ENCODE measurements at places on chromosomes 1 and 21.
A peak's percentile ranks its signal among the peaks of the same experiment; 100 is the strongest.

DNA sequence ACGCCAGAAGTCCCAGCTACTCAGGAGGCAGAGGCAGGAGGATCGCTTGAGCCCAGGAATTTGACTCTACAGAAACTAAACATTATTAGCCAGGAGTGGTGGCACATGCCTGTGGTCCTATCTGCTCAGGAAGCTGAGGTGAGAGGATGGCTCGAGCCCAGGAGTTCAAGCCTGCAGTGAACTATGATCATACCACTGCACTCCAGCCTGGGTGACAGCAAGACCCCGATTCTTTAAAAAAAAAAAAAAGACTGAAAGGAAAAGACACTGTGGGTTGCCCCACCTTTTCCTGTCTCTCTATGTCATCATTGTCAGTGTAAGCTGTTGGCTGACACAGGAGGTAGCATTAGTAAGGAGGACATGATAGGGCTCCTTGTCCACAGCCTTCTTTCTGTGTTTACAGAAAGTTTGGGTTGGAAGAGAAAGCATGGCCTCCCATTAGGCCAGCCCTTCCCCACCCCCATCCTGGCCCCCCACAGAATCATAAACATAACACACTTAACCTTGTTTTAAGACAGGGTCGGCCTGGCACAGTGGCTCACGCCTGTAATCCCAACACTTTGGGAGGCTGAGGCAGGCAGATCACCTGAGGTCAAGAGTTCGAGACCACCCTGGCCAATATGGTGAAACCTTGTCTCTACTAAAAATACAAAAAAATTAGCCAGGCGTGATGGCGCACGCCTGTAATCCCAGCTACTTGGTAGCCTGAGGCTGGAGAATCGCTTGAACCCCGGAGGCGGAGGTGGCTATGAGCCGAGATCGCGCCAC lies 20.6 kb upstream of the RCAN3 start:
- DNase-seq, result no peak

DNA sequence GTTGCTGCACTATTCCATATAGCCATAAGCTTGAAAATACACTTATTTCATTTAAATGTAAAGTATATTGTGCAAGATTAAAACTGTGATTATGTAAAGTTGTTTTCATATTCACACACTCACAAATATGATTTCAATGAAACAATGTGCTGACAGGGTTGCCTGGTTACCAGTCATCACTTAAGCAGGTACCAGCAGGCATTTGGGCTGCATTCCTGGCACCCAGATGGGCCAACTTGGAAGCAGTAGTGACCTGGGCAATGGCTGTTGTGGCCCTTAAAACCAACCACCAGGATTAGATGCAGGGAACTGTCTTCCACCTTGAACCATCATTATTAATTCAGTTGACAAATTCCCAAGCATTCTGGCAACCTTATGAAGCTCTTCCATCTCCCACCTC lies 45.0 kb upstream of the RASAL2 start:
- DNase-seq, result no peak

- DNase-seq, result peak; percentile 11
These were observed 37.0 kb upstream of the PARP1 start for GRCh38 chr1:226444901-226445300.

DNA sequence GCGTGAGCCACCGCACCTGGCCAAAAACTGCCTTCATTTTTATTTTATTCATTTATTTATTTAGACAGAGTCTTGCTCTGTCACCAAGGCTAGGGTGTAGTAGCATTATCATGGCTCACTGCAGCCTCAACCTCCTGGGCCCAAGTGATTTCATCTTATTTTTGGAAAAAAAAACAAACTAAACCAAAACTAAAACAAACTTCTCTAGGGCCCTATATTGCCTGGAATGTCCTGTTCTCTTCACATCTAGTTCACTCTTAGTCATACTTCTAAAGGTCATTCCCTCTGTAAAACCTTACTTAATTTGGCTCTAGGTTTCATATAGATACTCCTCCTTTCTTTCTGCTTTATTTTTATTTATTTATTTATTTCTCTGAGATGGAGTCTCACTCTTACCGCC lies 15.6 kb downstream of the RPS27 start:
- no peak for DNase-seq

DNA sequence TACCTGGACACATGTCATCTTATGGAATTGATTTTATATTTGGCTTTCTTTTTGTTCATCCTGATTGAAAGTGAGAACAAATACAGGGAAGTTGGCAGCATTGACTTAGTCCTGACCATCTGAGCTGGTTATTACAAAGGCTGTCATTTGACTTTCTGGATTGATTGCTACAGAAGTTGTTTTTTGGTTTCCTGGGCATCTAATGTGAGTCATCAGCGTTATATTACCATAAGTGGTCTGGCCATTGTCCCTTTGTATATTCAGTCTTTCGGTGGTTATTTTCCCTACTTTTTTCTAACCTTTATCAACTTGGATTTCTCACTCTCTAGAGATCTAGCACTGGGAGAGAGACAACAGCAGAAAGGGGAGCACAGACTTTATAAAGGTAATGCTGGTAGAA lies 1646.5 kb downstream of the MRPL39 start:
- no peak for DNase-seq

DNA sequence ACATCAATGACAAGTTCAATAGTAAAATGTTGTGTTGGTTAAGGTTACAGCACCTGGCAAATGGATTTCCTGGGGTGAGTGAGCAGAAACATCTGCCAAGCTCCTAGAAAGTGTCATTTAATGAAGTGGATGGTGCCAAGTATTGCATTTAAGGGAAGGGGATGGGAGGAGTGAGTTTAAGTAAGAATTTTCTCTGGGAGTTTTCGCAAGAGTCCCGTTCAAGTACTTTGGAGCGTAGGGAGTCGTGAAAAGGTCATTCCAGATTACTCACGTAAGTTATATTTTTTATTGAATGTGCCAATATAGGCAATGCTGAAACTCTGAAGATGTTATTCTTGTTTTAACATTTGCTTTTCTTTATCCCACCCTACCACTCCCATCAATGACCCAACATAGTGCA lies 117.4 kb upstream of the RAB3GAP2 start:
- no peak for DNase-seq

GRCh38 chr1:44812822-44813543 lies 4.7 kb downstream of the BTBD19 start:
- no peak for DNase-seq

GRCh38 chr1:178634445-178634844 lies 90.6 kb upstream of the RALGPS2 start:
- DNase-seq, result no peak

- DNase-seq, result no peak
These were observed 37.8 kb downstream of the C8B start for GRCh38 chr1:56927986-56928385.

DNA sequence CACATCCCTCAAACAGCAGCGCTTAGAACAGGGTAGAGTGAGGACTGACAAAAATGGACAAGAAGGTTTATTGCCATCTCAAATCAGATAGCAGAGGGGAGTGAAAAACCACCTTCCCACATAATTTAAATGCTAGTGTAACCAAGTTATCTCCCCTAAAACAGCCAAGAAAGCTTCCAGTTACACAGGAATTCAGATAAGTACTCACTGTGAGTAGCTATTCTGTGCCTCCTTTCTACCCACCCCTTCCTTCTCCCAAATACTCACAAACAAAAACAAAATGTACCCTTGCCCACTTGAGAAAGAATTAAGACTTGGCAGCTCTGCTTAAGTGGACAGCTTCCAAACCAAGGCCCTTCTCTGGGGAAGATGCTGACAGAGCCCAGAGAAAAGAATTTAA lies 9.1 kb downstream of the OTUD7B start:
- no peak for DNase-seq

DNA sequence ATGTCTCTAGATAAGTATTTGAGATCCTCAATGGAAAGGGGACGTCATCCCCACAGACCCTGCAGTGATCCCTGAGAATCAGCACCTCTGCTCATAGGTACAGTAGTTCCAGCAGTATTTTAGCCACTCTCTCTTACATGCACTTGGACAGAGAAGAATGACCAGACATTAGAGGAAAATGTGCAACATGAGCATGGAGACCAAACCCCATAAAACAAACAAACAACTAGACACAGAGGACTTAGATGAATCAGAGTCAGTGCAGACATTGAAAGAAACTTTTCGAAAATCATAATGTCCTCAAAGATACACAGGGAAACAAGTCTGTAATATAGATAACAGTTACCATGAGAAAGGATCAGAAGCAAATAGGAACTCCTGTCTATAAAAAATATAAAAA lies 108.2 kb downstream of the LYPLAL1 start:
- DNase-seq, result no peak

- no peak for DNase-seq
These were observed 127.3 kb downstream of the CAMTA1 start for GRCh38 chr1:6912518-6912917.

DNA sequence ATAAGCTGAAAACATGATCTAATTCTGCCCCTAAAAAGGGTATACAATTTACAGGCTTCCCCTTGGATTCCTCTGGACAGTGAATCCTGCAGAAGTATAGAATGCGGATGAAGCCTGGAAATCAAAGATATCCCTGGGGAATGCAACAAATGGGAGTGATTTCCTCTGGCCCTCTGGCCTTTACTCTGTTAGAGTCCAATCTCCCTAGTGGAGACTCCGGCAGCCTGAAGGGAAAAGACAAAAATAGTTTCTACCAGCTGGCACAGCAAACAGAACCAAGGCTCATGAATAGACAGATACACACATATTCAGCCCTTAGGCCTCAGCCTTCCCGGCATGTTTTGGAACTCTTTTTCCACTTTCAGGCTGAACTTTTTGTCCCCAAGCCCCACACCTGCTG lies 3.9 kb upstream of the LRRC52 start:
- no peak for DNase-seq

DNA sequence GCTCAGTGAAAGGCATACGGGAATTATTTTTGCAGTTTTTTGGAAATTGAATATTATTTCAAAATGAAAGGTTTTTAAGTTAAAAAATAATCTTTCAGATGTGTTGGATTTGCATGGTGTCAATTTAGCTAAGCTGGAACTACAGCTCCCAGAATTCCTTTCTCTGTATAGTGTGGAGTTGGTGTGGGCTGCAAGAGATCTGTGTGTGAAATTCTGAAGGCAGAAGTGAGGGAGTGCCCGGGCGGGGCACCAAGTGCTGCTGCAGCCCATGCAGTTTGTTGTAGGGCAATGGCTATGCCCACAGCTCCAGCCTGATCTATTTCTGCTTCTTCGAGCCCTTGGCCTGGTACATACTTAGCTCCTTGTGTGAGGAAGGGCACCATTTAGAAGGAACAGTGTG lies 60.5 kb upstream of the CSF1 start:
- no peak for DNase-seq

DNA sequence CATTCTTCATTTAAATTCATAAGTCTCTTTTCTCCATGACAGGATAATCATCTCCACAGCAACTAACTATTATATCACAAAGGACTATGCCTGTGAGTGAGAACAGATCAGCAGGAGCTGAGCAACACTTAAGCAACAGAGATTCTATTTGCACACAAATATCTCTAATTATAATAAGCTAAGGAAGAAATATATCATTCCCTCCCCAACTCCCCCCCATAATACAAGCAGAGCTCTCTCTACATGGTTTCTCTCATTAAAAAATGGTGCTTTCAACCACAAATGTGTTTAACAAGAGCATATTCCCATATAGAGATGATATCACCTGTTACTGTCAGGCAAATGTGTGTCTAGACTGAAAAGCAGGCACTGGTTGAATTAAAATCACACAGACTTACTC lies 34.5 kb upstream of the NIBAN1 start:
- no peak for DNase-seq

- no peak for DNase-seq
These were observed 6.6 kb downstream of the PADI2 start for GRCh38 chr1:17112496-17113236.

DNA sequence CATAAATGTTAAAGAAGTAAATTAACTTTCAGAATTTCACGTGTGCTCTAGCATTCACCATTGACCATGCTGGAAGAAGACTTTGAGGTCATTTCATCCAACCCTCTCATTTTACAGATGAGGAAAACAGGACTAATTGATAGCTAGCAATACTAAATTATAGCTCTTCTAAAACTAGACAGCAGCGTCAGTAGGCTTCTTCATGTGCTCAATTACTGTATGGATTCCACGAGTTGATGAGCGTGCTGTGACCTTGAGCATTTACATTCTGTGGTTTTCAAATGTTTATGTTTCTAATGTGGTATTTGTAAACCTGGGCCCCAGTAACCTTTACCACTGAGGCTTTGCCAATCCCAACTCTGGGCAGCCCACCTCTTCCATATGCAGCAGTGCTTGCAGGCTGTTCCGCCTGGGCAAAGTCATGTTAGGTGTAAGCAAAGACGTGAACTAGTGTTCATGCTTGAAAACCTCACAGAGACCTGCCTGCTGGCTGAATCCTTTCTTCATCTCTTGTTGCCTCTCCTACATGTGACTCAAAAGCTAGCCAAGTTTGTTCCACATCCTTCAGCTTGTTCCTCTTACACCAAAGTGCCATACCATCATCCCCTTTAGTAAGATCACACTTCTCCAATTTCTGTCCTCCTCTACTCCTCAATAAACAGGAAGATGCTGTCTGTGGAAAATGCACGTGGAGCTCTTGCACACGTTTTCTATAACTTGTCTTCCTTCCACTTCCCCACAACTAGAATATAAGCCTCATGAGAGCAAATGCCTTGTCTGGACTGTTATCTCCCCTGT lies 17.2 kb downstream of the KCNJ15 start:
- DNase-seq, result no peak

DNA sequence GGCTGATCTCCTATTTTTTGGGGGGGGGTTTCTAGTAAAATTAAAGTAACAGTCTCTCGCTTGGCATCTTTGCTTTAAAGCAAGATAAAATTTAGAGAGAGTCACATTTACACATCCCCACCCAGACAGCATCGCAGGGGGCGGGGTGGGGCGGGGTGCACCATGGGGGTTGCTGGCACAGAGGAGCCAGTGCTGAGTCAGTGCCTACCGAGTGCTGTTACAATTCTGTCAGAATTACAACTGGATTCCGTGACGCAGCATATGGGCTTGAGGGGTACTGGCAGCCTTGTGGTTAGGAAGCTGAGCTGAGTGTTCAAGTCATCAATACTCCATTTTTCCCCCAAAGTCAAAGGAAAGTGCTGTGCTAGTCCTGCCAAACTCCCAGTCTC lies 175.9 kb downstream of the PRDM16 start:
- DNase-seq, result no peak

GRCh38 chr1:37746806-37747205 lies 18.1 kb downstream of the EPHA10 start:
- no peak for DNase-seq
